Thyroid gland (tissue), 4 donors: ENCODE measurements at places on chromosomes 12 and 14.

DNA sequence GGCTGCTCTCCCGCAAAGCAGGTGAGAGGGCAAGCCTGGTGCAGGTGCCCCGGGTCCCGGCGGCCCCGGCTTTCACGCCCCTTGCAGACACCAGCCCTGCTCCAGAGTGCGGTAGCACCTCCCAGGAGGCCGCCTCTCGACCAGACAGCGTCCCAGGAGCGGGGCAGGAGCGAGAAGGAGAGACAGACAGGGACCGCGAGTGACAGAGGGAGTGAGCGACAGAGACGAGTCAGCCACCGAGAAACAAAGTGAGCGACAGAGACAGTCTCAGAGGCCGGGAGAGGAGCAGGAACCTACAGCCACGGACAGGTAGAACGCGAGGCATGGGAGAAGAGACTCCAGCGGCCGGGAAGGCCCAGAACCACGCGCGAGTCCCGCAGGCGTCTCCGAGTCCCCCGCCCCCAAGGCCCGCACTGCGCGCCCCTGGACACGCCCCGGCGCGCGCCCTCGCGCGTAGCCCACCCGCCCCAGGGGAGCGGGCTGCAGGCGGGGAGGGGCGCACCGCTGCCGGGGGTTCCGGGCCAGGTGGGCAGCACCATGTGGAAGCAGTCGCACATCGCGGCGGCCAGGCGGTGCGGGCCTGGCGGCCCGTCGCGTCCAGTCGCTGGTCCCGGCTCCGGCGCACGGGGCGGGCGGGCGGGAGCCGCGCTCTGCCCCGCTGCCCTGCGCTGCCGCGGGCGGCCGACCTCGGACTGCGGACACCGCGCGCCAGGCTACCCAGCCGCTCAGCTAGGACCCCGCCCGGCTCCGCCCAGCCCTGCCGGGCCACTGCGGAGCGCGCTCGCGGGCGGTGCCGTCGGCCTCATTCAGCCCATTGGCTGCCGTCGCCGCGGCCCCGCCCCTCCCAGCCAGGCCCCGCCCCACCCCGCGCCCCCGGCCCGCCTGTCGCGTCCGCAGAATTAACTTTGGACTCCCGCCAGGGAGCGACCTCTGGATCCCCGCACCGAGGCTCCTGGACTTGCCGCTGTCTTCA, at the start of gene AHNAK2:
Gene AHNAK2 (minus strand): TSS at position 694 of the 973 bp plus-strand sequence. CDS start 137 bp downstream, at position 557.
- no peak within 1 kb of the TSS for H3K4me3 ChIP-seq
- peaks cover 38% of the 10 kb centered on the region for H3K4me1 ChIP-seq
- no peaks in the 10 kb centered on the region for H3K36me3 ChIP-seq
- no peaks in the 10 kb centered on the region for H3K27me3 ChIP-seq
- no peak within 1 kb of the TSS for H3K27ac ChIP-seq

- DNase-seq: no peak
- peaks cover 43% of the 10 kb centered on the region for H3K4me1 ChIP-seq
- H3K27ac ChIP-seq: no peak overlapping the region
Measured at GRCh38 chr12:121465921-121466793, 66.2 kb downstream of the RNF34 start.

- no peaks in the 10 kb centered on the region for H3K27me3 ChIP-seq
- no peak overlapping the region for H3K4me3 ChIP-seq
- DNase-seq: peak; percentile 100
- H3K36me3 ChIP-seq: peaks cover 22% of the 10 kb centered on the region
- peaks cover 32% of the 10 kb centered on the region for H3K4me1 ChIP-seq
Measured at GRCh38 chr12:53379389-53380103, 430 bp upstream of the SP1 start.

DNA sequence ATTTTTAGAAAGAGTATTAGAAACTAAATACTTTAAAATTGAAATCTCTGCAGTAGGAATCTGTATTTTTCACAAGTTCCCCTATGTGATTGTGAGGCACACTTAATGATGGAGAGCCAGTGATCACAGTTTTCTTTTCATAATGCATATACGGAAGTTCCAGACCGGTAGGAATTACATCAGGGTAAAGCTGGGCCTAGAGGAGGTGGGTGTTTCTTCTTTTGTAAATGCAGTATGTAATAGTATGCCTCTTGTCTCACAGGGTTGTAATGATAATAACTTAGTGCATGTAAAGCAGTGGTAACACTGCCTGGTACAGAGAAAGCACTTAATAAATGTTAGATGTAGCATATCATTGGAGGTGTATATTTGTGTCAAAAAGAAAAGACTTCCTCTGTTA, 57.2 kb upstream of the LRTM2 start:
- no peaks in the 10 kb centered on the region for H3K36me3 ChIP-seq
- DNase-seq: no peak
- H3K27ac ChIP-seq: no peak overlapping the region
- H3K4me3 ChIP-seq: no peak overlapping the region
- H3K4me1 ChIP-seq: peaks cover 37% of the 10 kb centered on the region
- H3K27me3 ChIP-seq: no peaks in the 10 kb centered on the region

DNA sequence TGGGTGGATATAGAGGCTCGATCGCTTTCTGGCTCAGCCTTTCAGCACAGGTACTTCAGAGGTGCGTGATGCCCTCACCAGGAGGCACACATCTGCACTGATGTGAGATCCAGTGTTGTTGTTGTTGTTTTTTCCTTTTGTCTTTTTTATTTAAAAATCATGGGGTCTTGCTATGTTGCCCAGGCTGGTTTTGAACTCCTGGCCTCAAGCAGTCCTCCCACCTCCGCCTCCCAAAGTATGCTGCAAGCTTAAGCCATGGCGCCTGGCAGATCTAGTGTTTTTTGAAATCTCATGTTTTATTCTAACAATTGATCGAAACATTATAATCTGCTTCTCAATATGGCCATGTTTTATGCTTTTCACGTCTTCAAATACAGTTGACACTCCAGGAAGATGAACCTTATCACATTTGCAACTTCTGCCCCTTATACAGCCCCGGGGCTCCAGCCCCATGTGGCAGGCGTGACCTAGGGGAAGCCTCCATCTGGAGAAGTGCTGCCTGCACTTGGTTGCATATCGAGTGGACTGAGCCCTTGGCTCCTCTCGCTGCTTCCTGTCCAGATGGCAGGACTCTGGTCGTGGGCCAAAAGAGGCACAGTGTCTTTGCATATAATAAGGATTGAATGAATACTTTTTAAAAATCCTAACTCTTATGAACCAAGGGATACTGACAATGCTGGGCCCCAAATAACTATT, 71.7 kb downstream of the TRAF3 start:
- peak; percentile 62 for DNase-seq
- no peak overlapping the region for H3K27ac ChIP-seq
- H3K36me3 ChIP-seq: no peaks in the 10 kb centered on the region
- H3K4me1 ChIP-seq: no peaks in the 10 kb centered on the region
- no peaks in the 10 kb centered on the region for H3K27me3 ChIP-seq
